ENCODE measurements at places on chromosomes 7 and 10.

DNA sequence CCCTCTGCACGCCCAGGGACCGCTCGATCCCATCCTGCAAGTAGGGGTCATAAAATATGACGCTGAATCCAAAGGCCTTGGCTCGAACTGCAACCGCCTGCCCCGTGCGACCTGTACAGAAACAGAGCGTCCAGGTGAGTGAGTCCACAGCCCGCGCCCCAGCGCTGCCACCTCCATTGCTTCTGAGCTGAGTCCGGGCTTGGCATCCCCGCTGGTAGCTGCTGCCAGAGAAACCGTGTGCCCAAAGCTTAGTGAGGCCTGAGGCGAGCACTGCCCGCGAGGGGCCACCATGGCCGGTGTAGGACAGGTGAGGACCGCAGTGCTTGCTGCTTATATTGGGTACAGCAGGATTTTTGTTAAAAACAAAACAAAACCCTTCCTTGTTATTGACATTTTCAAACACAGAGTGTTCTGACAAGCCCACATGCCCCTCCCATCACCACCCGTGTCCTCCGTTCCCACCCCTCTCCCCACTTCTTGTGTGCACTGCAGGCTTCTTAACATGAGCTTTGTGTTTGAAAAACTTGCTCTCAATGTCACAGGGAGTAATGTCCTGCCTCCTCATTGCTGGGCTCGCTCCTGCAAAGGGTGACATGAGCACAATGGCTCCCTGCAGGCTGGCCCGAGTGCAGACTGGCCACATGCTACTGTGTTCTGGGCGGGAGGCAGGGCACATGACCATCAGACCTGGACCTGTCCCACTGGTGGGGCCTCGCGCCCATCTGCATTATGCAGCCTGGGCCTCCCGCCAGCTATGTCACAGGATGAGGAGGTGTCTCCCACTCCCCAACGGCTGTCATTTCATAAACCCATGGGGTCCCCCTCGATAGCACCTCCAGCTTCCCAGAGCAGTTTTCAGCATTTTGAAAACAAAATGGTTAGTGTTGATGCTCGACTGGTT, 52.9 kb downstream of the ZRANB1 start:
- no peak for DNase-seq

DNA sequence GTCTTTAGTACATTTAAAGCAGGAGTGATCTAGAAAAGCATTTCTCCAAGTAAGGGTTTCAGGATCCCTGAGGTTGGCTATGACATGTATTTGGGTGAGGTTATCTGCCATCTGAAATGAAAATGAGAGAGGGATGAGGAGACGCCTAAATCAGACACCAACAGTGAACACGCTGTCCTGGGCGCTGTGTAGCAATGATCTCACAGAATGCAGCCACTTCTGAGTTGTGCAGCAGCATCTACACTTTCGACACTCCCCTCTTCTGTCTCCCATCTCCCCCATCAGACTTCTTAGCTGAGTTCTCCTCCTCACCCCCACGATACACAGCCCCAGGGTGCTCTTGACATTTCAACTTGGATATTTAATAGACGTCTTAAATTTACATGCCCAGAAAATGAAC, 95.4 kb downstream of the SVIL start:
- no peak for DNase-seq

GRCh38 chr7:3399858-3400257, 98.8 kb downstream of the SDK1 start:
- no peak for DNase-seq

- DNase-seq: no peak
Observed at GRCh38 chr7:140375892-140376730, 22.2 kb downstream of the SLC37A3 start.

- no peak for DNase-seq
Observed at GRCh38 chr10:120984221-120984620, 133.1 kb downstream of the WDR11 start.

DNA sequence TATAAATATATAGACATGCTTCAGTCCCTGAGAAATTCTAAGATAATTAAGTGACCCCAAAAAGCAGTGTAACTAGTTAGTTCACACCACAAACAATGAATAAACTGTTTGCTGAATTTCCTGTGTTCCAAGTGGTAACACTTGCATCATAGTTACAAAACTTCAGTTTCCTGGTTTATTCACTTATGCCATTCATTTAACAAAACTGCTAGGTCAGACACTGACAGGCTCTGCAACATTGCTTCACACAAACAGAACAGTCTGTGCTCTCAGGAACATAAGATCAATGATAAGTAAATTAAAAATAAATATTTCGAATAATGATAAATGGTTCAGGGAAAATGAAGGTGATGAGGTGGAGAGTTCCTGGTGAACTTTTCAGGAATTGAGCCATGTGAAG, 133.3 kb upstream of the NAMPT start:
- no peak for DNase-seq

- DNase-seq: no peak
Observed at GRCh38 chr7:23594879-23595604, 2.1 kb upstream of the CCDC126 start.

GRCh38 chr10:128497660-128498377, 371.6 kb upstream of the MKI67 start:
- no peak for DNase-seq

DNA sequence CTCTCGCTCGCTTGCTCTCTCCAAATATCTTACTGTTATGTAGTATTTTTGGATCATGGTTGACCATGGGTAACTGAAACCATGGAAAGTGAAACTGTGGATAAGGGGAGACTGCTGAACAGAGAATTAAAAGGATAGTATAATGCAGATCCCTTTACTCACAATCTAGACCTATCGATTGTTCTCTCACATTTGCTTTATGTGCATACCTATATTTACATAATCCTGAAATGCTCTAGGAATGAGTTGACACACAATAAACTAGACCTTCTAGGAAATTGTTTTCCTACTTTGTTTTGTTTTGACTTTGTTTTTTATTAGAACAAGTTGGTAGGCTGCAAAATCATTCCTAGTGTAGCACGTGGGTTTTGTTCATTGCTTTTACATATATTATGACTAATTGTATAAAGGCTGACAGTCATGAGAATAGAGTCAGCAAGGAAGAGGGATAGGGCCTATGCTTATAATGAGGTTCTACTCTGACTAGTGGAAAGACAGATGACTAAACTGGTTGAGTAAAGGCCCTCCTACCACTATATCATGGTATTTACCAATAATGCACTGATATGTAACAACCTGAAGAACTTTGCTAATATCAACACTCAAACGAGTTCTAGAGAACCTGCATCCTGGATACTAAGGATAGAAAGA, 175.3 kb upstream of the TARP start:
- DNase-seq: no peak

DNA sequence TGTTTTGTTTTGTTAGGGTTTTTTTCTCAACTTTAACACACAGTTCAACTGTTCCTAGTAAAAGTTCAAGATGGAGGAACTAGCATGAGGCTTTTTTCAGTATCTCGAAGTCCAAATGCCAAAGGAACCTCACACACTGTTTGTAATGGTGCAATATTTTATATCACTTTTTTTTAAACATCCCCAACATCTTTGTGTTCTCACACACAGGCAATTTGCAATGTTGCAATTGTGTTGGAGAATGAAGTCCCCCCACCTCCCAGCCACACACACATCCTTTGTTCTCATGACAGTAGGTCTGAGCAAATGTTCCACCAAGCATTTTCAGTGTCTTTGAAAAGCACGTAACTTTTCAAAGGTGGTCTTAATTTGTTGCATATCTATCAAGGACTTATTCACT, 120.9 kb downstream of the TWIST1 start:
- no peak for DNase-seq

GRCh38 chr10:122682522-122682921, 17.1 kb downstream of the C10orf120 start:
- no peak for DNase-seq

DNA sequence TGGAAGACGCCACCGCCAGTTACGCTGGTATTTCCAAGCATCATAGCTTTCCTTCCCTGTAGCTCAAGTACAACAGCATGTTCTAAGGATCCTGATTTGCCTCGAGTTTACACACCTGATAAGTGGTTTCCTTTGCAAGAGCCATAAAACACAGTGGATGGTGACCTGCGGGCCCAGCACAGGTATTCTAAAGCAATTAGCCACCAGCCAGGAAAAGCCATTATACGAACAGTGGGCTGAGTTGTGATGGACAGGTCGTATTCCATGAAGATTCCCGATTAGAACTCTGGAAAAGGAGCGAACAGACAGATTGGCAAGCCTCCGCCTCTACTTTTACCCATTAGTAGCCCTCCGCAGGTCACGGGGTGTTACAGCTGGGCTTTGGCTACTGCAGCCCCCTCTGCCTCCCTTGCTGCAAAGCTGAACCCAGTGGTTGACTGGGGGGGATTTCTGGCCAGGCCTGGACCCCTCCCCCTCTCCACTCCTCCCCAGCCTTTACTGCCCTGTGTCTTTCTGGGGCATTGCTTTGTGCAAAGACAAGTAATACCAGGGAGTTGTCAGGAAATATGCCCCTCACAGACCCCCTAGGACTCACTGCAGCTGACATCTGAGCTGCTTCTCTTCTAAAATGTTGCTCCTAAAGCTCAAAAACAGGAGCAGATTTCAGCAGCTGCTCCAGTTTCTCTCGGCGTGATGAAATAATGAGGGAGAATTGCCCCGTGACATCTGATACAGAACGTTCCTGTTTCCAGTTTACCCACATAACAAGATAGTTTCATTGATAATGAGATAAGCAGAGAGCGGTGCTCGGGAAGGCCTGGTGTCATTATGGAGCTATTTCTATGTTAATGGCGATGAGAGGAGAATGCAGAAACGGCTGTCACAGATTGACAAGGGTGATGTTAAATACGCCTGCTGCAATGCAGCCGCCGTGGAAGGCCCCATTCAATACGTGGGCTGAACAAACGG, 214.4 kb downstream of the CCSER2 start:
- no peak for DNase-seq

- DNase-seq: no peak
Observed at GRCh38 chr7:133479456-133480065, 226.7 kb downstream of the EXOC4 start.

- no peak for DNase-seq
Observed at GRCh38 chr10:1280466-1281404, 224.6 kb downstream of the WDR37 start.

- no peak for DNase-seq
Observed at GRCh38 chr7:75667938-75668337, 70.8 kb downstream of the HIP1 start.

- no peak for DNase-seq
Observed at GRCh38 chr7:35036361-35037171, 719 bp downstream of the DPY19L1 start.

Measured in SIG-M5 (cell line).